ENCODE measurements at places on chromosomes 7 and 10.
A peak's percentile ranks its signal among the peaks of the same experiment; 100 is the strongest.

DNA sequence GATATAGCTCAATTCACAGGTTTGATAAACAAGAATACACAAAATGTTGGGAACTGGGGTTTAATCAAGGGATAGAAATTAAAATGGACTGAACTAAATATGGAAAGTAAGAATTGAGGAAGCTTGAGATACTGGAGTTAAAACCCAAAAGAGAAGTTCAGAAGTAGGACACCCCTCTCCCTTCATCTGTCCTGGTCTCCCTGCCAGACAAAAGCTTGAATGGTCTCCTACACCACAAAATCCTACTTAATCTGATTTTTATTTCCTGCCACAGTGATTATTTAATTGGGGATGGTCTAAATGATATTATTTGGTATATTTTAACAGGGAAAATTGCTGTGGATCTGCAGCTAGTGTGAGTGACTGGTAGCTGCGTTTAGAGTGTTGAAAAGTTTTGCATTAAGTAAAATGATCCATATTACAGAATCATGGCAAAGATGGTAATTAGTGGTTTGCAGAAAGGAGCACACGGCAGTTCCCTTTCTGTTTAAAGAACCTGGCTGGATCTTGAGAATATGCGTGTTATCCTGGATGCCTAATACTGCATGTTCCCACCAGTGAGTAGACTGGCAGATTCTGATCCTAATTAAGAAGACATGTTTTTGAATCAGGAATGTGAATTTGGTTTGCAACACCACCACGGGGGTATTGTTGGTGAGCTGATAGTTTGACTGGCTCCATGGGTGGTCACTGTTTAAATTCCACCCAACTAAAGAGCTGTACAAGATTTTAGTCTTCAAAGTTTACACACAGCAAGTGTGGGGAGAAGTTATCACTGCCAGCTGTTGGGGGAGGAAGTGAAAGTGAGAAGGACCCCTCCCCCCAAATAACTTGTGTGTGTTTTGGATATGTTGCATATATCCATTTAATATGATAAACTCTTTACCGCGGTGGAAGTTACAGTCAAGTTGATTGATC lies 5.5 kb downstream of the RBM20 start:
- DNase-seq: no peak

- DNase-seq: peak; percentile 44
Observed at GRCh38 chr10:12729885-12730284, 271.6 kb downstream of the CCDC3 start.

- DNase-seq: no peak
Observed at GRCh38 chr7:23685731-23686130, 5.7 kb downstream of the FAM221A start.

- DNase-seq: no peak
Observed at GRCh38 chr10:100508691-100509150, 10.9 kb downstream of the SEC31B start.

- DNase-seq: no peak
Observed at GRCh38 chr10:14995964-14996565, 36.9 kb downstream of the MEIG1 start.

- no peak for DNase-seq
Observed at GRCh38 chr7:39602351-39602750, 21.0 kb upstream of the RALA start.

GRCh38 chr7:77799078-77799964 lies 748 bp downstream of the PHTF2 start:
- peak; percentile 75 for DNase-seq

- no peak for DNase-seq
Observed at GRCh38 chr10:128063736-128064107, 62.5 kb downstream of the MKI67 start.

- DNase-seq: no peak
Observed at GRCh38 chr7:19677180-19677579, 31.7 kb downstream of the POLR1F start.

DNA sequence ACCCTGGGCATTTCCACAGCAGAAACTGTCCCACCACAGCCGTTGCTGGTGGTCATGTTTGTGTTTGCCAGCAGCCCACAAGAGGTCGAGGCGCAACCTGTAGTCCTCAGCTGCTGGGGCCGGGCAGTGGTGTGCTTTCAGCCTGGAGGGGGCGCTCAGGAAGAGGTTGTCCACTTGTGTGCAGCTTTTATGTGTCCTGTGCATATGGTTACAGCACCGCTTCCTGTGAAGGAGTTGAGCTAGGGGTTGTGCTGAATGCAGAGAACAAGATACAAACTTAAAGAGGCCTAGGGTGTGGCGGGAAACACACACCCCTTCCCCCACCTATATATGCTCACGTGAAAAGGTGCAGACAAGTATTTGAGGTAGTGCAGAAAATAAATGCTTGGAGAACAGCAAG lies 29.5 kb upstream of the PFKFB3 start:
- no peak for DNase-seq

Measured in right cardiac atrium (tissue), 5 donors.